A549 treated with Hydrocortisone at 1 μM for 4 hours (cell line): ENCODE measurements at places on chromosomes 2 and 18. TPM values are rescaled to one million over a fixed set of nuclear protein-coding genes. Genes with fewer than 3 reads are reported as not detected.

The PLB1 gene
- total RNA-seq, result 1.5 to 2.6 TPM (median 1.9 TPM) in 5 replicates

The SERPINB3 gene
- 0.10 to 0.16 TPM (median 0.13 TPM) in 3 of 5 replicates, not detected in the others for total RNA-seq

The SETBP1 gene
- 0.37 to 0.59 TPM (median 0.57 TPM) in 5 replicates for total RNA-seq

The TMX3 gene
- total RNA-seq, result 16.8 to 22.4 TPM (median 20.7 TPM) in 5 replicates
